Endothelial cell (in vitro differentiated cells): ENCODE measurements at places on chromosomes 5 and 9.

DNA sequence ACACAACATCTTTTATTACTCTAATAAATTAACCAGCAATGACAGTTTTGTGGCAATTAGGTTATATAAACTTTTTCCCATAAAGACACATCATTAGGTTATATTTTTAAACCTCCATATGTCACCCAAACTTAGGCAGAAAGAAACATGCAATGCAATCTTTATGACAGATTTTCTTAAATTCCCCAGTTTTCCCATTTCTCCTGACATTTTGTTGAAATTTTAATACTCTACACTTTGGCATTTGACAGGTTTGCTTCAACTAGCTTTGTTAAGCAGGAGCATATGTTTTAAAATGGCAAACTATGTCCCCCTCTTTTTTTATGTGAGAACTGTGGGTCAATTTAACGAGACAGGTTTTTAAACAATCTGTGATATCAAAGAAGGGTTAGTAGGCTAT, 155.5 kb downstream of the GABRB2 start:
- DNase-seq: no peak

GRCh38 chr9:35054185-35054835, 18.1 kb downstream of the VCP start:
- DNase-seq: no peak

GRCh38 chr5:175572886-175573285, 85.0 kb upstream of the HRH2 start:
- no peak for DNase-seq

GRCh38 chr5:160436017-160436416, 14.4 kb downstream of the PTTG1 start:
- no peak for DNase-seq

GRCh38 chr5:122846051-122846550, 688 bp downstream of the SNX24 start:
- DNase-seq: no peak

- no peak for DNase-seq
Observed at GRCh38 chr9:113945784-113946183, 69.7 kb downstream of the ZNF618 start.
